Activated T-helper 9 cell treated with anti-CD3 and anti-CD28 coated beads, Interleukin-2, amount 50 U/mL, for 16 hours (primary cell): ENCODE measurements at places on chromosomes 2 and 18.
A peak's percentile ranks its signal among the peaks of the same experiment; 100 is the strongest.

DNA sequence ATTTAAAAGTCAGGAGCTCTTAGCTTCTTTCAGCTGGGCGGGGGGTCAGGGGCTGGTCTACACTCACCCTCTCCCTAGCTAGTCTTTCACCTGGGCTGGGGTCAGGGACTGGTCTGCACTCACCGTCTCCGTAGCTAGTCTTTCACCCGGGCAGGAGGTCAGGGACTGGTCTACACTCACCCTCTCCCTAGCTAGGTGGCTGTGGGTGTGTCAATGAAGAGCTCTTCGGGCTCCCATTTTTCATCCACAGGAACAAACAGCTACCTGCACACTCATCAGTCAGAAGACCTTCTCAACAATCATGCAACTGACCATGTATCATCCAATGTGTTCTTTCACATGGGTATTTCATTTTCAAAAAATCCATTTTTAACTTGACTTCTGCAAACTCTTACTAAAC lies 8.0 kb downstream of the CHST10 start:
- no peak for DNase-seq

DNA sequence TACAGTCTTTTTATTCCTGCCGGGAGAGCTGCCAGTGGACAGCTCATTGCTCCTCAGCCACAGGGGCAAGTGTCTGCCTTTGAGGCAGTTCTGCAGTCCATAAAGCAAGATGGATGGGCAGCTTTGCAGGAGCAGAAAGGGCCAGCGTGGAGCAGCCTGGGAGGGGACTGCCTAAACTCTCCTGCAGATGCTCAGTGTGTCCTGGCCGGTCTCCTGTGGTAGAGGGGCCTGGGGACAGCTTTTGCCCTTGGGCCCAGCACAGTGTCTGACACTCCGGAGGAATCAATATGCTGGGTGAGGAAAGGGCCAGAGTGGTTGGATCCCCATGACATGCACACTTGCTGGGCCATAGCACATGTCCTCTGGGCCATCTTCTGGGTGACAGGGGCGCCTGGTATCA lies 65.7 kb upstream of the DAPL1 start:
- DNase-seq: no peak

- DNase-seq: peak; percentile 38
These were observed 29.4 kb upstream of the NOTO start for GRCh38 chr2:73172963-73173362.

- no peak for DNase-seq
These were observed 172.6 kb upstream of the STON1 start for GRCh38 chr2:48357351-48357750.

GRCh38 chr2:180559771-180560170 lies 420.6 kb upstream of the UBE2E3 start:
- DNase-seq: no peak

DNA sequence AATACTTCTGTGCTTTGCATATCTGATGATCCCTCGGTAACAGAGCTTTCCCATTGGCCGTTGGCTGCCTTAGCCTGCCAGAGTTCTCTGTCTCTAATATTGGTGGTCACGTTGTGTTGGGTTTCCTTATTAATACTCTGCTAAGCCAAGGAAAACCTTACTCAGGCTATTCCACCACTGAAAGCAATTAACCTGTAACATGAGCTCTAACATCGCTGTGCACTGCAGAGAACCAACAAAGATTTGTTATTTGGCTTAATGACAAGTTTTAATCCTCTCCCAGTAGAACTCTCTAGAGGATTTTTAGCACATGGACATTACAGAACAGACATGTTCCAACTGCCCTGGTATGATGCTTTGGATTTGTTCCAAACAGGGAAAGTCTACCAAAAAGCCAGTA lies 825.9 kb upstream of the POU3F3 start:
- DNase-seq: no peak

DNA sequence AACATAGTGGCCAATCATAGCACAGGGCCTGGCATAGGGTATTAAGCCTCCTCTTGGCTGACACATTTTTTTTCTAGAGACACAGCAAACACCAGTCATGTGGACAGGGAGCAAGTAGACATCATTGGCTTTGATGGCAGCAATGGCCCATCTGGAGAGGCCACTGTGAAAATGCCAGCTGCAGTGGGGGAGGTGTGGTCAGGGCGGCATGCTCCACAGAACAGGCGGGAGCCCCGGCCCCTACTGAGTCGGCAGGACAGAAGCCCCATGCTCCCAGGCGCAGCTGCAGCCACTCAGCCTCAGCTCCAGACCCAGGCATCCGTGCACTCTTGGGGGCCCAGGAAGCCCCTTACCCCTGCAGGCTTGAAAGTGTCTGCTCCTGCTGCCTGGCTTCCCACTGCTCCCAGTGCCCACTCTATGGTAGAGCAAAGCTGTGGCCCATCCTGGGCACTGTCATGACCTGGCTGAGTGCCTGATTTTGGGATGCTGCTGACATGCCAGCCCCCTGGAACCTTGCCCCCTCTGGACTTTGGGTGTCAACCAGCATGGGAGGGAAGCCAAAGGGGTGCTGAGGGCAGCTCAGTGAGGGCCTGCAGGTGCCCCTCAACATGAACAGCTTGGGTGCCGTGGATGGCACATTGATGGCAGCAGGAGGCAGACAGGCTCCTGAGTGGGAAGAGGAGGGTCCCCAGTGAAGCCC lies 23.3 kb upstream of the UBE2F start:
- no peak for DNase-seq

DNA sequence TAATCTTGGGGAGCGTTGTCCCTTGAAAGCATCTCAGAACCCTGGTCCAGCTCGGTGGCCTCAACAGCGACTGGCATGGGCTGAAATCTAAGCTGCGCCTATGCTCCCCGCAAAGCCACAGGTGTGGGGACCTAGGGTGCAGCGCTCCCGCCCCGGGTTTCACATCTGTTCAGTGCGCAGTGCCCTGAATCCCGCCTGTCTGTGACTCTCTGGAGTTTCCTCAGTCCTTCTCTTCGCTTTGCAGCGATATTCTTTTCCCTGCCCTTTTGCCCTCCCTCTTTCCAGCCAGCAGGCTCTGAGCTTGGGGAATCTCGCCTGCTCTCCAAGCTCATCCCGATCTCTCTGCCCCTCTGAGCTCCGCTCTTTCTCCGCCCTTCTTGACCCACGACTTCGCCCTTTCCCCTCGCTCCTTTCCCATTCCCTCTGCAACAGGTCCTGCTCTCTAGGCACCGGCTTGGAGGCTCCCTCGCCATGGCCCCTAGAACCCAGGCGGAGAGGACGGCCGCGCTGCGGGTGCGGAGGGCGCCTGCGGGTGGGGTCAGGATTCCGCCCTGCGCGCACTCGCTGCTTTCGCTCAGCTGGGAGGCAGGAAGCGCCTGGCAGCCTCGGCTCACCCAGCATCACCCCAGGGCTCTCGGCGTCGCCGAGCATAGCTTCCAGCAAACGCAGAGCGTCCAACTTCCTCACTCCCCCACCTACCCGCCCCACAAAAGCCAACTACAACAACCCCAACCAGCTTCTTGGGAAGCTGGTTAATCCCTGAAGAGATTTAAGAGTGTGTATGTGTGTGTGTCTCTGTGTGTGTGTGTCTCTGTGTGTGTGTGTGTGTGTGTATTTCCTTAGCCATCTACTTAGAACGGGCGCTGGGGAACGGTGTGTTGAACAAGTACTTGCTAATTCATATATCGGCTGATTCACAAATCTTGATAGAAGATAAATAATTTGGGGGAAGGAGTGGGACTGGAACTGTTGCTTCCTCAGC lies 1.1 kb downstream of the GRP start:
- no peak for DNase-seq

DNA sequence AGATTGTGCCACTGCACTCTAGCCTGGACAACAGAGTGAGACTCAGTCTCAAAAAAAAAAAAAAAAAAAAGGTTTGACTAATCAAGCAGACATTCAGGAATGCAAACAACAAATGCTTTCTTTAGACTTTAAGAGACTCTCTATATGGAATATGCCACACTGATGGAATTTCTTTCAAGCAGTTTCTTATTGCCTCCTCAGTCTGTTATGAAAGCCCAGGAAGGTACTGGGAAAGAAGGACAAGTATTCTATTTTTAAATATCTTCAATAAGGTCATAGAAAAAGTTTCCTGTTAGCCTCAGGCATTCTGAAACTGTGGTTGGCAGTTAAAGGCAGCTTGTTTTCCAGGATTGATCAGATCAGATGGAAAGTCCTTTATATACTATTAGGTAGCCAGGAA lies 241.6 kb downstream of the PIK3C3 start:
- DNase-seq: no peak

DNA sequence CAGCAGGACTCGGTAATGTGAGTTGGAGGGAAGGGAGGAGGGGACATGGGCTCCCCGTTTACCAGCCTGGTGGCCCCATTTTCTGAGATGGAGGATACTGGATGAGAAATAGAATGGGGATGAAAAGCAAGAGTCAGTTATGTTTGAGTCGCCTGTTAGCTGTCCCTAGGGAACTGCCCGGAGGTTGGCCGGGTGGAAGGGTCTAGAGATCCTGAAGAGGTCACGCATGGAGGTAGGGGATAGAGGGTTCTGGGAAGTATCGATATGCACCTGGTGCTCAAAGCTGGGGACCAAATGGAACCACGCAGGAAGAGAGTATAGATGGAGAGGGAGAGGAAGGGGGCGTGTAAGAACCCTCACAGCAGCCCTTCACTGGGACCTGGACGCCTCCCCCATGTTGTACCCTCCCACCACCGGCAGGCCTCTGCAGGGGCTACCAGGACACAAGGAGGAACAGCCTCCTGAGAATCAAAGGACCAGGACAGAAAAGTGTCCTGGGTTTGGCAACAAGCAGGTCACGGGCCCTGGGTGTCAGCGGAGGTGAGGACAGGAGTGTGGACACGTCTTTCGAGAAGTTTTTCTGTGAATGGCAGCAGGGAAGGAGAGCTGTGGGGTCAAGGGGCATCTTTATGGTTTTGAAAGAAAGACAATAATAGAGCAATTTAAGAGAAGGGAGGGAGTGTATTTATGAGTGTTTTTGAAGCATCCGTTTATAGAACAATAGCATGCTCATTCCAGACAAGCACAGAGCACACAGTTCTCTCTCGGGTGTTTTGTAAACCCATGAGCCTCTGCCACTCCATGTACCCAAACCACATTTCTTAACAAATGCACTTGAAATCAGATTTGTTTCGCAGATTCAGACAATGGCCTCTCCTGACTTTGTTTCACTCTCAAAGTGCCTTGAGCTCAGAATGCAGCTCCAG lies 132.2 kb downstream of the SMAD7 start:
- DNase-seq: no peak

- no peak for DNase-seq
These were observed 37.7 kb downstream of the ANKRD12 start for GRCh38 chr18:9174302-9174701.

- DNase-seq: no peak
These were observed 50.8 kb downstream of the ACYP2 start for GRCh38 chr2:54166121-54166773.

GRCh38 chr2:180222644-180223043 lies 215.5 kb upstream of the CWC22 start:
- no peak for DNase-seq

DNA sequence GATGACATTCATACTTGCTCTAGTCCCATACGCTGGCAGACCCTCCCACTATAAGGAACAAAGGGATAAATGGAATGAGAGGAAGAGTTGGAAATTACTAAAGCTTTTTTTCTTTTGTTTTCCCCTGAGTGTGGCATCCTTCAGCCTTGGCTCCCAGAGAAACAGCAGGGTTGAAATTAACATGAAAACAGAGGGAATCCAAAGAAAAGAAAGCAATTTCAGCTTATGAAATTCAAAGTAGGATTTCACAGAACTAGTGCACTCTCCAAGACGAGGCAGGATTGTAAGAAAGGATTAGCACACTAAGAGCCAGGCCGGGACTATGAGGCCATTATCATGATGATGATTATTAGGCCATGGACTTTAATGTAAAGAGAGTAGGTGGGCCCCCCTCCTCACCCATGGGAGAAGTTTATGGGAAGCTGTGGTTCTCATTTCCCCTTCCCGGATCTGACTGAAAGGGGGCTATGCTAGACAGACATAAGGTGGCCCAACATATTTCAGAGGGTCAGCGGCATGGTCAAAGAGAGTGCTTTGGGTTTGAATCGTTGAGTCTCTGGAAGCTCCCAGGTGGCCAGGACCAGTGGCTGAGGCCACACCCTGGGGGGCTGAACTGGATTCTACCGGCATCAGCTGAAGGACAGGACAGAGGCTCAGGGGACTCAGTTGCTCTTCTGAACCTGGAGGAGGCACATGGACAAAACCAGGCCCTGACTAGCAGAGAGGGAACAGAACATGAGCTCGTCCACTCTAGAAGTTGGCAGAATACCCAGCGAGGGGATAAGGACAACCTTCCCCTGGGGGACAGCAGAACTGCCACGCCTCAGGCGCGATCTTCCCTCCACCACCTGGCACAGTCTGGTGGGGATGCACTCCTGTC lies 100.1 kb upstream of the ARL4C start:
- no peak for DNase-seq

GRCh38 chr2:86563650-86564061 lies 413 bp upstream of the CHMP3 start:
- no peak for DNase-seq

- peak; percentile 64 for DNase-seq
These were observed 101.6 kb downstream of the SPTBN1 start for GRCh38 chr2:54557601-54558187.
